ENCODE measurements at places on chromosomes 3 and 15.

- DNase-seq: no peak
These were observed 7.5 kb upstream of the OPA1 start for GRCh38 chr3:193585530-193585929.

GRCh38 chr3:5185093-5185673 lies 2.3 kb upstream of the EDEM1 start:
- DNase-seq: no peak

- no peak for DNase-seq
These were observed 85.3 kb downstream of the ASB7 start for GRCh38 chr15:100687582-100688141.

- DNase-seq: no peak
These were observed 440.3 kb upstream of the DPH6 start for GRCh38 chr15:35986191-35986721.

DNA sequence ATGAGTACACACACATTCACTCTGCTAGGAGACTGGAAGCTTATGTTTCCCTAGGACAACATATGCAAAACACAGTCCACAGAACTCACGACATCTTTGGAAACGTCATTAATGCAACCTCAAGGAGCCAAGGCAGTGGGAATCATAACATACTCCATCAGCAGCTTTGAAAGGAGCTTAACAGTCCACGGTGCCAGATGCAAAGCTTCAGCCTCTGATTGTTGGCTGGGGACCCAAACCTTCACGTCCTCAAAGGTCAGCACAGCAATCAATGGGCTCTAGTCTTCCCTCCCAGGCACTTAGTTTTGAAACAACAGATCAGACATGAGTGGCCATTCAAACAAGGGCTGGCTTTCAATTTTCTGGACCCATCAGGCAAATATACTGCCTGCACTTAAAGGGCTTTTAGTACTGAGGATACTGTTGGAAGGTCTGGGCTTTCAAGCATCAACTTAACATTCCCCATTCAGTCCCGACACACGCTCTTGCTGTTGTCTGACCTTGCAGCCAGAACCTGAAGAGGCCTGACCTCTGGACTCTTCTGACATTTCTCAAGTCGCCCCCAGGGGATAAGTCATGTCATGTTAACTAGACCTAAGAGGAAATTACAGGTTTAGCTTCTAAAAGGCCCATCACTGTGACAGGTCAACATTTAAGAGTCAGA lies 223.0 kb downstream of the PDZRN3 start:
- no peak for DNase-seq

GRCh38 chr3:100150473-100150872 lies 36.2 kb upstream of the FILIP1L start:
- DNase-seq: no peak

DNA sequence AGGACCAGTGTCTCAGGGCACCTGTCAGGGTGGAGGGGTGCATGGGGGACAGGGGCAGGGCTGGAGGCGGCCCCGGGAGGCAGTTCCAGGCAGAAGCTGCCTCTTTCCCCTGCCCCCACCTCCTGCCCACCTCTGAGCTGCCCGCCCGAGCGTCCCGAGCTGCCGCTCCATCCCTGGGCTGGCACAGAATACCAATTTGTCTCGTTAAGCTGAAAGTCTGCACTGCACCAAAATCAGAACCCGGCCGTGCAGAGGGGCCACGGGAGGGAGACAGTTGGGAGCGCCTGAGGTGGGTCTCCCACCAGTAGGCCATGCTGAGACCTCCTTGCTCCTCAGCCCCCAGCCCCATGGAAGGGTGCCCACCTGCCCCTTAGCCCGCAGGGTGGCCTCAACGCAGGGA lies 1.3 kb upstream of the ATP2B2 start:
- DNase-seq: no peak

DNA sequence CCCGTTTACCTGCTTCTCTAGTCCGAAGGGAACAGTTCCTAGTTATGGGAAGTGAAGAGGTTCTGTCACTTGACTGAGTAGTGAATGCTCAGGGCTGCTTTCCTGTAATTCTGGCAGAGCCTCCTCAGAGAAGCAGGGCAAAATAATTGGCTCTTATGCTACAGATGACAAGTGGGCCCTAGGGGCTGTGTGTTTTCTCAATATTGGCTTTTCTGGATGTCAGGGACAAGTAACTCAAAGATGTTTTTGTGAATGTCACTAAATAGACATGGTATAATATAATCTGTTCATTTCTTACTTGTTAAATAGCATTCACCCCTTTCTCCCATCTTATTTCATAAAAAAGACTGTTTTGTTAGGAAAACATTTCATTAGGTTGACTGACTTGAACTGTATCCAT lies 40.1 kb downstream of the SGO1 start:
- DNase-seq: no peak

GRCh38 chr3:184234224-184234623 lies 4.8 kb downstream of the VWA5B2 start:
- no peak for DNase-seq

DNA sequence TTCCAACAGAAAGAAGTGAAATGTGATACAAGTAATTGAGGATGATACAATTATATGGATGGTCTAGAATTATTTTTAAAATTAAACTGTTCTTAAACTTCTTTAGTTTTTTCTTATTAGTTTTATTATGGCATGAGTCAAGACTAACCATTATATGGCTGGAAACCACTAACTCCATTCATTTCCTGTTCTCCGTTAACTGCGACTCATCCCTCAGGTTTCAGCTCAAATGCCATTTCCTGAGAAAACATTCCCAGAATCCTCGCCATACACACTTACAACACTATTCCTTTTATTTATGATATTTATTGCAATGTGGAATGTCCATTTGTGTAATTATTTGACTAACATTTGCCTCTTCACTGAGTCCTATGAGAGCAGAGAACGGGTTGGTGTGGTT lies 394.1 kb downstream of the SOX2 start:
- DNase-seq: no peak

DNA sequence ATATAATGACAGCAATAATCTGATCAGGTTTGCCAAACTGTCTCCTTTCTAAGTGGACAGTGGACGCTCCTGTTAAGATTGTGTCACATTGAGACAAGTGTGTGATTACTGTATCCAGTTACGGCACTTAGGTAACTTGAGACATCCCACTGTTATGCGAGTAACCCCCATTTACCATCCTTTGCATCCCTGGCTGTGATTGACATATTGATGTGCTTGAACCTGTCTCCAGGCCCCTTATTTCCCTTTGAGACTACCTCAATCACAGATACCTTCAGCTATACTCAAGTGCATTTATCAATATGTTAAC lies 785.2 kb downstream of the NR2F2 start:
- no peak for DNase-seq

DNA sequence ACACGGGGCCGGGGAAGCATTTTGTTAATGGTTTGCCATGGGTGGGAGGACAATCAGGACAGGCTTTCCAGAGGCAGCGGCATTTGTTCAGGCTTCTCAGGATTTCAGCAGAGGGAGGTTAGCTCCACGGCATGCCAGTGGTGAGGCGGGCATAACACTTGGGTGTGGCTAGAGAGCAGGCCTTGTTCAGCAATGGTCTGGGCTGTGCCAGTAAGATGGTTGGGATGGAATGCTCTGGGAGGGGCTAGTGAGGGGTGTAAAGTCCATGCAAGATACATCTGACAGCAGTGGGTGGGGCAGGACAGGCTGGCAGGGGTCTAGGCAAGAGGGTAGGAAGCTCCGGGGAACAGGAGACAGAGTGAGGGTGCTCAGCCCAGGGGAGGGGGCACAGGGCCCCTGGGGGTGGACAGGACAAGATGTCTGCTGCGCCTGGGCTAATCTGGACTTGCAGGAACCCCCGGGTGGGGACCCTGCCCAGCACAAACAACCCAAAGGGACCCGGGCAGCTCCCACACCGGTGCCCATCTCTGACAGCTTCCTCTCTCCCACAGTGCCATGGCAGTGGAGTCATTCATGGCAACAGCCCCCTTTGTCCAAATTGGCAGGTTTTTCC lies 8.4 kb downstream of the TMEM43 start:
- no peak for DNase-seq

- DNase-seq: no peak
These were observed 229.4 kb upstream of the SUCLG2 start for GRCh38 chr3:67883766-67884165.

- DNase-seq: no peak
These were observed 20.2 kb downstream of the MYZAP start for GRCh38 chr15:57611938-57612337.

GRCh38 chr3:46091741-46092701 lies 64.7 kb upstream of the XCR1 start:
- no peak for DNase-seq

GRCh38 chr15:52220251-52220650 lies 29.1 kb upstream of the GNB5 start:
- no peak for DNase-seq

DNA sequence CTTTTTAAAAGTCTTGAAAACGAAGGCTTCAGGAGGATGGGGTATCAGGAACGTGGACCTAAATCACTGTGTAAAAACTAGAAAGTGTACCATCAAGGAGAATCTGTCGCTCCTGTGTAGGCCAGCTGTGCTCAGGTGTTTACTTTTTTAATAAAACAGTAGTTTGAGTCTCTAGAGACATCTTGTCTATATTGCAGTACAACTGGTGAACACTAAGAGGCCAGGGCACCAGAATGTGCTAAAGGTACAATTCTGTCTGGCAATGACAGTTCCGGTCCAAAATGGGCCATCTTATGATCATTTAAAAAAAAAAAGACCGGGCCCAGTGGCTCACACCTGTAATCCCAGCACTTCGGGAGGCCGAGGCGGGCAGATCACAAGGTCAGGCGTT lies 61.8 kb upstream of the MCF2L2 start:
- DNase-seq: no peak

- DNase-seq: no peak
These were observed 29.7 kb downstream of the ACSBG1 start for GRCh38 chr15:78204351-78205309.

GRCh38 chr3:106206146-106206545 lies 337.3 kb upstream of the CBLB start:
- no peak for DNase-seq

- DNase-seq: no peak
These were observed 5.7 kb downstream of the NME9 start for GRCh38 chr3:138323971-138324370.

DNA sequence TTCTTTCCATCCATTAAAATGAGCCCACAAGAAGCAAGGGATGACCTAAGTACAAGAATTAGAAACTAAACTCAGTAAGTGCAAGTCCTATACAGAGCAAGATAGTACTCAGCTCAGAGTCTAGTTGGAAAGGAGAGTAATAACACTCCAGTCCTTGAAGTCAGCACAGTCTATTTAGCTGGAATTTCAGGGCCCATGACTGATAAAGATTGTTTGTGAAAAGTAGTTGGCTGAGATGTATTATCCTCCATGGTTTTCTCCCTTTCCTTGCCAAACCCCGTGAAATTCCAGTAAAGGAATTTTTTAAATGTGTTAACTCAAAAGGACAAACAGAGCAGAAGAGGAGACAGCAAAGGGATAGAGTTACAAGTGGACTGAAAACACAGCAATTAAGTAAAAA lies 127.2 kb upstream of the STT3B start:
- DNase-seq: no peak

DNA sequence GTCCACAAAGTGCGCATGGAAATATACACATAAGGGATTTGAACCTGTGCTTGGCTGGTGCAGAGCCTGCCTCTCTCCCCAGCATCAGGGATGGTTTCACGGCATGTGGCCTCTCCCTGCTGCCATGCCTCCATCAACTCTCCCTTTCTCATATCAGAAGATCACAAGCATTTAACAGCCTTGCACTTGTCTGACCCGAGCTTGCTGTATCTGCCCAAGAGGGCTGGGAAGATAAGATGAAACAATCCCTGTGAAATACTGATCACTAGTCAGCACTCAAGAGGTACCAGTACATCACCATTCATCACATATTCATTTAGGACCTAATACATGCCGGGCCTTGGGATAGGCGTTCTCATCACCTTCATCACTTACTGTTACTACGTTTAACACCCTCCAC lies 107.6 kb upstream of the ARHGEF3 start:
- DNase-seq: no peak

DNA sequence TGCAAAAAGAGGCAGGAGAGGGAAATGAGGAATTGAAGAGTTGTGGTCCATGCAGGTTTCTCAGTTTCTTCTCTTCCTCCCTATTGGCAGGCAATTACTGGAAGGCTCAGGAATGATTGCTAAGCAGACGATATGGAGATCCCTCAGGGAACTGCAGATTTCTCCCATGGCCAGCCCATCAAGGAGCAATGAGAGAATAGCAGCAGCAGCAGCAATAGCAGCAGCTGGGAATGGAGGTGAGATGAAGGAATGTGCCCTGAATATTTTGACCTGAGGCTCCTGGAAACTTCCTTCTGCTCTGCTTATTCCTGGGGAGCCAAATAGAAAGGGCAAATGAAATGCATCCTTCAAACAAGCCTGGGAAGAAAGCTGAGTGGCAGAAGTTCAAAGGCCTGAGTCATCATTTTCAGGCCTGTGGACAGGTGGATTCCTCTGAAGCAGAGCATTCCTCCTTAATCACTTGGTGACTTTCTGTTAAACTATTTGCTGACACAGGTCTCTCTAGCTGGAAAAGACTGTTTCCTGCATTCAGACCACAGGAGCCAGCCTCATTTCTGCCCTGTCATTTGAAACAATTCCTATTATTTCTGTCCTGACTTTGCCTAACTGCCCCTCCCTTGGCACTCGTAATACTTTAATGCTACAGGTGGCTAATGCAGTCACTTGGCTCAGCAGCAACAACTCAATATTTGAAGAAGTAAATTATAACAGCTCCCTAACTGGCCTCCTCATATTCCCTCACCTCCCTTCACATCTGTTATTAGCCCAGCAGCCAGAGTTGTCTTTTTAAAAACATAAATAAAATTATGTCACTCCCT lies 146.9 kb upstream of the GADL1 start:
- no peak for DNase-seq

DNA sequence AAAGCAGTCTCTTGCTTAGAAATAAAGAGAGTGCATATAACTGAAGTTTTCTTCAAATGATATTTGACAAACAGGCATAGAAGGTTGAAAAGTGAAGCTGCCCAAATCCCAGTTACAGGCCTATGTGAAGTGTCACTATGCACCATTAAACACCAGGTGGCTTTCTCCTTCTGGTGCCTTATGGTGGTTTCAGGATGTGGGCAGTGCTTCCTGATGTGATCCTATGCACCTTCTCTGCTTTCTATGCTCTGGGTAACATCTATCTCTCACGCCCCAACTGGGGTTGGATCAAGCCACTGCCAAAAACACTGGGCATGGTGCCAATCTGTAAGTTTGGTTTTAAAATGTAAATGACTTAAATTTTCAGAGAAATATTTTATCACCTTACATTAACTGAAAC lies 744.7 kb downstream of the TUSC7 start:
- no peak for DNase-seq

GRCh38 chr3:132405188-132405587 lies 12.1 kb upstream of the DNAJC13 start:
- DNase-seq: no peak

GRCh38 chr3:128222796-128223385 lies 69.6 kb downstream of the EEFSEC start:
- DNase-seq: no peak
